Esophagus mucosa (tissue), 1 donor: ENCODE measurements at places on chromosomes 1 and 21.

DNA sequence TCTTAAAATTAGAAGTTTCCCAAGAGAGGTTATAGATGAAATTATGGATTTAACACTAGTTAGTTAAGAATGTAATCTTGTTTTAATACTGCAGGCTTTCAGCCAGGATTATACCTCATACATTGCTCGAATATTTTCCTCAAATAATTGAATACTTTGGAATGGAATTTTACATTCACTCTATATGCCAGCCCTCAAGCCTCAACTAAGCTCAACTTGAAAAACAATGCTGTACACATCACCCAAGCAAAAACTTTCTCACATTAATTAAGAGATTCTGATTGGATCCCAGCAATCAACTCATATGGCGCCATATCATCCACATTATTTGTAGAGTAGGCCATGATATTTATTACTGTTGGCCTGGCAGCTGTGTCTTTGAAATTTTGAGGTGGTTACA is 710.7 kb upstream of the ADAMTS5 start:
- no peak for ATAC-seq

- no peak for ATAC-seq
These were observed 35.5 kb downstream of the MACF1 start for GRCh38 chr1:39239968-39240367.

DNA sequence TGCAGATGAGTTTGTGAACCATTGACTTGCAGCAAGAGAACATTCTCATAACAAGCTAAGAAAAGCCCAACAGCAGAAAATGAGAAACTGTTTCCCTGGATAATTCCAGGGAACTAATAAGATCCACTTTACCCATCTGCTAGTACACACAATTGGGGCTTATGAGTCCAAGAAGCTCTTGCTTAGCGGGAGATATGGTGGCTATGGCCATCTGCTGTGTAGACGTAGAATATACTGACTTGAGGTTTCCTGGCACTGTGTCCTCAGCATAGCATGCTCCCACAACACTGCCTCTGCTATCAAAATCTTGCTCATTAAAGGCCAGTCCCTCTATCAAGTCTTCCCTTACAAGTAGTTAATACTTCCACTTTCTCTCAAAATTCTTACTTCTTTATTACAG is 6.8 kb upstream of the RXRG start:
- no peak for ATAC-seq

DNA sequence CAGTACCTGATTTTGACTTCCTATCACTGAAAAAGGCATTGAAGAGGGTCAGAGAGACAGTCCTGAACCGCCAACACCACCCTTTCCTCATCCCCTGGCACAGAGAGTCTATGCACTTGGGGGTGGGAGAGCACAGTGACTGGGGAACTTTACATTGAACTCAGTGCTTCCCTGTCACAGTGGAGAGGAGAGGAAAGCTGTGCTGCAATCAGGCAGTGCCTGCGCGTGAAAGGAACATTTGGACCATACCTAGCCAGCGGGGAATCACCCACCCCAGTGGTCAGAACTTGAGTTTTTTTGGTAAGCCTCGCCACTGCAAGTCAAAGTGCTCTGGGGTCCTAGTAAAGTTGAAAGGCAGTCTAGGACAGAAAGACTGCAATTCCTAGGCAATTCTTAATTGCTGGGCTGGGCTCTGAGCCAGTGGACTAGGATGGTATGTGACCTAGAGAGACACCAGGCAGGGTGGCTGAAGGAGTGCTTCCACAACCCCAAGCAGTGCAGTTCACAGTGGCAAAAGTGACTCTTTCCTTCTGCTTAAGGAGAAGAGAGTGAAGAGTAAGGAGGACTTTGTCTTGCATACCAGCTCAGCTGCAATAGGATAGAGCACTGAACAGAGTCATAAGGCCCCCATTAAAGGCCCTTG is 9.4 kb upstream of the HENMT1 start:
- ATAC-seq: no peak

- no peak for ATAC-seq
These were observed 25.4 kb downstream of the ST6GALNAC5 start for GRCh38 chr1:76892675-76893074.

DNA sequence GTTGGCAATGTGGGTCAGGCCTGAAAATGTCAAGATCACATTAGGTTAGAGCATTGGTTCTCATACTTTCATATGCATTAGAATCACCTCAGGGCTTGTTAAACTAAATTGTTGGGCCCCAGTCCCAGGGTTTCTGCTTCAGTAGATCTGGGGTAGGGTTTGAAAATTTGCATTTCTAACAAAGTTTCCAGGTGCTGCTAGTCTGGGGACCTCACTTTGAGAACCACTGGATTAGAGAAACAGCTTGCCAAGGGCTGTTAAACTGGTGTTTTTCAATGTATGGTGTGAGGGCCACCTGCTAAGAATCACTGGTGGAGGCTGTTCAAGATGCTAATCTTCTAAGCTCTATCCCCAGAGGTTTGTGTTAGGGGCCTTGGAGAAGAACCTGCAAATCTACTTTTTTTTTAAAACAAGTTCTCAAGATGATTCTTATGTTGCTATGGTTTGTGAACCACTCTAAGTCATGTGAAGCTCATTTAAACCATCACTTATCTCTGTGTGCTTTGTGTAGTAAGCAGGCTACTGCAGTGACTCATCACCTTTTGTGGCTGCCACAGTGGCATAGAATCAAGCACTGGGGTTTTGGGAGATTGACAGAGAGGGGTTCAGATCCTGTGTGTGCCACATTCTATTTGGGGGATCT is 152.2 kb downstream of the S1PR1 start:
- ATAC-seq: peak; percentile 41

DNA sequence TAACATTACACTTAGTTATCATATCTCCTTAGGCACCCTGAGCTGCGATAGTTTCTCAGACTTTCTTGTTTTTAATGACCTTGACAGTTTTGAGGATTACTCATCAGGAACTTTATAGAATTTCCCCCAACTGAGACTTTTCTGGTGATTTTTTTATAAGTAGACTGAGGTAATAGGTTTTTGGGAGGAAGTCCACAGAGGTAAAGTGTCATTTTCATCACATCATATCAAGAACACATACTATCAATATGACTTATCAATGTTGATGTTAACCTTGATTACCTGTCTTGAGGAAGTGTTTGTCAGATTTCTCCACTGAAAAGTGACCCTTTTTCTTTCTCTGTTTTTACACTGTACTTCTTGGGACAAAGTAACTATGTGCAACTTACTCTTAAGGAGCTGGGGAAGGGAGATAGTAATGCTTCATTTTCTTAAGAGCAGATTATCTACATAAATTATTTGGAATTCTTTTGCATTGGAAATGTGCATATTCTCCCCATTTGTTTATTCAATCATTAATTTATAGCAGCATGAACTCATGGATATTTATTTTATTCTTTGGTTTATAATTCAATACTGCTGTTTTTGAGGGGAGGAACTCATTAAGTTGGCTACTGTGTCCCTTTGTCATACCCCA is 72.8 kb upstream of the HSD17B7 start:
- no peak for ATAC-seq

- ATAC-seq: no peak
These were observed 13.4 kb downstream of the SNAP47 start for GRCh38 chr1:227748496-227749182.

- ATAC-seq: no peak
These were observed 60.4 kb upstream of the C1orf53 start for GRCh38 chr1:197841883-197842553.

- ATAC-seq: no peak
These were observed 8.0 kb downstream of the C1orf35 start for GRCh38 chr1:228095161-228095560.

DNA sequence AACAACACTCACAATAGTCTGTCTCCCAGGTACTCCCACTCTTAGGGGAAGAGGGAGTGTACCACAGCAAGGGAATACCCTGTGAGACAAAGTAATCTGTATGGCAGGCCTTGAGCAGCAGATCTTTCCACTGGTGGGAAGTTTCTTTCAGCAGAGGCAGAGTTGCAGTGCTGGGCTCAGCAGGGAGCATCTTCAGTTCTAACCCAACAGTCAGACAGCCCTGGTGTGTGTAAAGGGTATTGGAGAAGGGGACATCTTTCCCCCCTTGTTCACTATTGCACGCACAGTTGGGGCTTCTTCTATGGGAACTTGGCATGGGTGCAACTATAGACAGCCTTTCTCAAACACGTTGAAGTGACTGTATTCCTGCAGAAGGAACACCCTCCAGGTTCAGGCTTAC is 159.4 kb upstream of the DPT start:
- ATAC-seq: no peak
